ENCODE measurements at places on chromosomes 6 and 20. TPM values are rescaled to one million over a fixed set of nuclear protein-coding genes. Genes with fewer than 3 reads are reported as not detected.

GRCh38 chr6:34176261-34177031, 30.6 kb upstream of the GRM4 start:
- peak; percentile 40 for DNase-seq
- H3K27me3 ChIP-seq, result no peaks in the 10 kb centered on the region
- H3K36me3 ChIP-seq, result no peaks in the 10 kb centered on the region
- H3K27ac ChIP-seq, result no peak overlapping the region

C20orf141 gene
- total RNA-seq, result not detected

GRCh38 chr20:40359131-40359912, 329.7 kb downstream of the MAFB start:
- no peaks in the 10 kb centered on the region for H3K36me3 ChIP-seq
- no peaks in the 10 kb centered on the region for H3K27me3 ChIP-seq
- DNase-seq, result no peak
- no peak overlapping the region for H3K27ac ChIP-seq
- H3K4me3 ChIP-seq, result no peak overlapping the region

DNA sequence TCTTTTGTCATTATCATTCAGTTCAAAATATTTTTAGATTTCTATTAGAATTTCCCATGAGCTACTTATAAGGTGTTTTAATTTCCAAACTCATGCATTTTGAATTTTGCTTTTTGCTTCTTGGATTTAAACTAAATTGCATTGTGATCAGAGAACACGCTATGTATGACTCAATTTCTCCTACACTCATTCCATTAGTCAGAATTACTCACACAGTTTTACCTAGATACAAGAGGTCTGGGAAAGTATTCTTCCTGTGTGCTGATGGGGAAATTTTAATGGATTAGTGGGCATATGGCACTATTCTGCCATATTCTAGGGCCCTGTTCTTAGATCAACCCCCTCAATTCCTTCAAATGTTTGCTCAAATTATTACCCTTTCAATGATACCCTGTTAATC, 49.9 kb upstream of the BMP5 start:
- H3K36me3 ChIP-seq, result no peaks in the 10 kb centered on the region
- H3K4me3 ChIP-seq, result no peak overlapping the region
- no peak for DNase-seq

CDC40 gene
- 18.6 TPM for total RNA-seq

ATRN gene
- total RNA-seq, result 50.3 TPM

- H3K27ac ChIP-seq, result peak within 1 kb of the TSS; percentile 85
- peak within 1 kb of the TSS; percentile 78 for H3K4me3 ChIP-seq
- peak; percentile 75 for DNase-seq
- peaks cover 3% of the 10 kb centered on the region for H3K4me1 ChIP-seq
Observed at GRCh38 chr20:3209257-3209945, at the start of gene ITPA. ITPA (plus strand) TSS chr20:3209498; CDS start chr20:3209552, 54 bp downstream.

CALHM4 gene
- not detected for total RNA-seq

- H3K4me3 ChIP-seq, result no peak overlapping the region
- no peak overlapping the region for H3K27ac ChIP-seq
- no peaks in the 10 kb centered on the region for H3K27me3 ChIP-seq
- DNase-seq, result no peak
- no peaks in the 10 kb centered on the region for H3K36me3 ChIP-seq
Observed at GRCh38 chr6:66189915-66190314, 482.9 kb upstream of the EYS start.

REPS1 gene
- 60.2 TPM for total RNA-seq

DNA sequence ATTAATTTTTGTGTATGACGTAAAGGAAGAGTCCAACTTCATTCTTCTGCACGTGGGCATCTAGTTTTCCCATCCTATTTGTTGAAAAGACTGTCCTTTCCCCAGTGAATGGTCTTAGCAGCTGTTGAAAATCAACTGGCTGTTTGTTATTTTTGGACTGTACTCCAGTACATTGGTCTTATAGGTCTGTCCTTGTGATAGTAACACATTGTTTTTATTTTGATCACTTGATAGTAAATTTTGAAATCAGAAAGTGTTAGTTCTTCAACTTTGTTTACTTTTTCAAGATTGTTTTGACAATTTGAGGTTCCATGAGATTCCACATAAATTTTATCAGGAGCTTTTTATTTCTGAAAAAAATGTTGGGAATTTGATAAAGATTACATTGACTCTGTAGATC, 280.2 kb upstream of the FOXQ1 start:
- H3K27me3 ChIP-seq, result no peaks in the 10 kb centered on the region
- H3K36me3 ChIP-seq, result no peaks in the 10 kb centered on the region
- no peak overlapping the region for H3K4me3 ChIP-seq
- DNase-seq, result no peak

- H3K27ac ChIP-seq, result peak overlapping the region; percentile 6
- no peak for DNase-seq
- H3K36me3 ChIP-seq, result no peaks in the 10 kb centered on the region
- peaks cover 7% of the 10 kb centered on the region for H3K4me1 ChIP-seq
Observed at GRCh38 chr20:49679634-49680033, 34.0 kb downstream of the B4GALT5 start.

- DNase-seq, result no peak
- no peak overlapping the region for H3K4me3 ChIP-seq
Observed at GRCh38 chr6:42331019-42331418, 113.4 kb upstream of the MRPS10 start.

- DNase-seq, result no peak
- no peak overlapping the region for H3K4me3 ChIP-seq
- no peaks in the 10 kb centered on the region for H3K36me3 ChIP-seq
- H3K4me1 ChIP-seq, result no peaks in the 10 kb centered on the region
Observed at GRCh38 chr6:28683945-28684538, 158.4 kb downstream of the GPX5 start.

- H3K36me3 ChIP-seq, result no peaks in the 10 kb centered on the region
- peak overlapping the region; percentile 94 for H3K27ac ChIP-seq
- no peaks in the 10 kb centered on the region for H3K4me1 ChIP-seq
- H3K4me3 ChIP-seq, result peak overlapping the region; percentile 87
Observed at GRCh38 chr6:52576392-52577021, 353 bp downstream of the TRAM2 start.

DPPA5 gene
- total RNA-seq, result not detected

TRERF1 gene
- total RNA-seq, result 8.2 TPM

LY86 gene
- total RNA-seq, result 1.7 TPM

- DNase-seq, result no peak
- no peaks in the 10 kb centered on the region for H3K27me3 ChIP-seq
- H3K4me1 ChIP-seq, result no peaks in the 10 kb centered on the region
- H3K36me3 ChIP-seq, result no peaks in the 10 kb centered on the region
- no peak overlapping the region for H3K27ac ChIP-seq
Observed at GRCh38 chr6:8441452-8441851, 6.1 kb upstream of the SLC35B3 start.

DNA sequence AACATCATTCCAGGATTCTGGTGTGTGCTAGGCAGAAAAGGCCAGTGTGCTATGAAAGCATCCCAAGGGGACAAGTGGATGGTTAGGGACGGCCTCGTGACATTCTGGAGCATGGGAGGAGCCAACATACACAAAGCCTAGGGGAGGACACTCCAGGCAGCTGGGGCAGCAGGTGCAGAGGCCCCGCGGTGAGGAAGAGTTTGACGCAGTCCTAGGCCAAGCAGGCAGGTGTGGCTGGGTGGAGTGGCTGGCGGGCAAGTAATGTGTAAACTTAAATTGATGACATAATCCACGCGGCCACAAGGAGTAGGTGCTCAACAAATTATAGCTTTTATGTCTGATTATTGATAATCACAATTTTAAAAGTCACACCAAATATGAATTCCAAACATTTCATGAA, 93.6 kb downstream of the TMEM242 start:
- H3K27ac ChIP-seq, result no peak overlapping the region
- H3K36me3 ChIP-seq, result no peaks in the 10 kb centered on the region
- no peaks in the 10 kb centered on the region for H3K4me1 ChIP-seq
- DNase-seq, result peak; percentile 66
- no peaks in the 10 kb centered on the region for H3K27me3 ChIP-seq

DNA sequence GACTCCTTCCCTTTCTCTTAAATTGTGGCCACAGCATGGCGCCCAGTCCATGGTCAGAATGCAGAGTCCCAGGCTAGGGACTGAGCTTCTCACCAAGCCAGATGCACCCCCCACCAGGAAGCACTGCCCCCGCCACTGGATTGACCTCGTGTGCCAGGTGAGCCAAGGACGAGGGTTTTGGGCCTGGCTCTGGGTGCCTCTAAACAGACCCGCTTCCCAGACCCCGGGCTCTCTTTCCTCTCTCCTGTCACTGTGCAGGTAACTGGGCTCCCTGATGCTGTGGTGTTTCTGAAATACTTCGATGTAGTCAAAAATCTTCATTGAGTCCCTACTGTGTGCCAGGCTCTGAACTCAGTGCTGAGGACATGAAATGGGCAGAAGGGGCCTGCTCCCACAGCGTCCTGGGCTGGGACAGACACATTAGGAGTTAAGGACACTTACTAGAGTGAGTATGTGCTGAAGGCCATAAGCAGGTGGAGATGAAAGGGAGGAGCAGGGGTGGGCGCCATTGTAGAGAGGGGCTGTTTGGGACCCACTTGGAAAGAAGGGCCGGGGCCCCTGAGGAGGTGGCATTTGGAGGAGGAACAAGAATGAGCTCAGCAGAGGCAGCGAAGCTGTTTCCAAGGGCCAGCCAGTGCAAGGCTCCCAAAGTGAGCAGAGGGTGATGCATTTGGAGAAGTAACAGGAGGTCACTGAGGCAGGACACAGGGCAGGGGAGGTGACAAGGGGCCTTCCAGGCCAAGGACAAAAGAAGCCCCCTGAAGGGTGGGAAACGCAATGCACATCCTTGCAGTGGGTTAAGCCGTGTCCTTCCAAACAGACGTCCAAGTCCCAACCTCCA, 217.1 kb downstream of the ANKRD60 start:
- H3K36me3 ChIP-seq, result no peaks in the 10 kb centered on the region
- no peak overlapping the region for H3K4me3 ChIP-seq
- H3K4me1 ChIP-seq, result no peaks in the 10 kb centered on the region
- DNase-seq, result no peak

SLC35D3 gene
- not detected for total RNA-seq

GRCh38 chr6:148565930-148566663, 180.7 kb upstream of the UST start:
- no peak overlapping the region for H3K27ac ChIP-seq

SAMD10 gene
- 10.5 TPM for total RNA-seq

DNA sequence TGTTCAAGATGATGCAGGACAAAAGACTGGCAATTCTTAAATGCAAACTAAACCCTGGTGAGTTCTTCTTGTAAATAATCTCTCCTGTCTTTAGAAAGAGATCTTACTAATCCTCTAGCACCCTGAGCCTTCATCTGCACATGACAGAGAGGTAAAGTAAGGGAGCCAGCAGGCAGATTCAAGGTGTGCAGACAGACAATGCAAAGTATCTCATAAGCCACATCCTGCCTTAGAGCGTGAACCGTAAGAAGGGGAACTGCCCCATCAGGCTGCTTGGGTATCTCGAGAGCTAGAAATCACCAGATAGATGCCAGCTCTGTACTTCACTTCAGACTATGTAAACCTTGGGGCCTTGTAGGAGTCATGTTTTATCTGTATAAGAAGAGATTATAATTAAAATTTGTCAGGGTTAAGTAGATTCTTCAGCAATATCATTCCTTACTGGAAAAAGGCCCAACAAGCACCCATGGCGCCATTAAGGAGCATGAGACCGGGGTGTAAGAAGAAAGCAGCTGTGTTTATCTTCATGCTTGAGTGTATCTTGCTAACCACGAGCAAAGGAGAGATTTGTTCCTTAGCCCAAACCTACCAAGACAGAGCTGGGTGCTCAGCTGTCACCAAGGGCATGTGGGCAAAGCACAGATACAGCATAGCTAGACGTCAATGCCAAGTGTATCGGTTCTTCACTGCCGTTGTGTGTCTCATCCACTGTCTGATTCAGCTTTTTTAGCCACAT, 24.4 kb downstream of the CNR1 start:
- H3K27ac ChIP-seq, result peak overlapping the region; percentile 73
- no peaks in the 10 kb centered on the region for H3K36me3 ChIP-seq
- DNase-seq, result no peak
